Bladder microvascular endothelial cell (primary cell): ENCODE measurements at places on chromosomes 16 and 17. TPM values are rescaled to one million over a fixed set of nuclear protein-coding genes. Genes with fewer than 3 reads are reported as not detected.

Gene EPN2
- total RNA-seq, result 18.0 and 50.2 TPM in 2 replicates

Gene SOX15
- 0.06 and 0.49 TPM in 2 replicates for total RNA-seq

Gene SLC52A1
- under 0.01 and 0.19 TPM in 2 replicates for total RNA-seq

Gene NAE1
- total RNA-seq, result 46.6 and 47.7 TPM in 2 replicates

Gene PGAP6
- 82.7 and 108 TPM in 2 replicates for total RNA-seq

Gene ANKRD13B
- total RNA-seq, result 3.1 and 9.1 TPM in 2 replicates

Gene DPEP2
- total RNA-seq, result 0.16 and 1.4 TPM in 2 replicates

Gene HS3ST3A1
- total RNA-seq, result 0.31 TPM in 1 of 2 replicates, not detected in the other

Gene PITPNM3
- 0.13 and 0.16 TPM in 2 replicates for total RNA-seq

Gene MT3
- total RNA-seq, result not detected in 2 replicates
